Stimulated activated CD4-positive, alpha-beta T cell treated with anti-CD3 and anti-CD28 coated beads, TNF-alpha, amount 100 ng/mL, for 4 hours (primary cell): ENCODE measurements at places on chromosomes 5 and 9.

- no peak for DNase-seq
Observed at GRCh38 chr9:2215921-2216441, 200.8 kb downstream of the SMARCA2 start.

DNA sequence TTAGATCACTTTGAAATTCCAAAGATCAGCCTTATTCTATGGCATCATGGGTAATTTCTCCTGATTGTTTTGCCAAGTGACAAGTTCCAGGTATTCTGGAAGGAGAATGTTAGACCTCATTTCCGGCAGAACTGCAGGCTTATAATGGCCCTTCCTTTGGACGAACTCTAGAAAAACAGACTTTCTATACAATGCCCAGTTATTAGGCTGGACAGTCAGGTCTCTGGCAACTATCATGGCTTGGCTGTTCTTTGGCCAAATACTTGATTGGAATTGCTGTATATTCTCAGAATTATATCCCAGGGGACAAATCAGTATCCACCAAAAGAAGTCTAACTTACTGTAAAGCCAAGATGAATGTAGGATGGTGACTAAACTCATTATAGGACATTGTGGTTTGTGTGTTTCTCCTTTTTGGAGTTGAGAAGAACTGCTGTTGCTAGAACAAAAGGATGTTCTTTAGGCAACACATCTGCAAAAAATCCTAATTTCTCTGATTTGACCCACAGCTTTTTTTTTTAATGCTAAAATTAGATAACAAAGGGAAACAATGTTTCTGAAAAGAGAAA, 69.0 kb downstream of the ADAMTSL1 start:
- DNase-seq, result no peak

DNA sequence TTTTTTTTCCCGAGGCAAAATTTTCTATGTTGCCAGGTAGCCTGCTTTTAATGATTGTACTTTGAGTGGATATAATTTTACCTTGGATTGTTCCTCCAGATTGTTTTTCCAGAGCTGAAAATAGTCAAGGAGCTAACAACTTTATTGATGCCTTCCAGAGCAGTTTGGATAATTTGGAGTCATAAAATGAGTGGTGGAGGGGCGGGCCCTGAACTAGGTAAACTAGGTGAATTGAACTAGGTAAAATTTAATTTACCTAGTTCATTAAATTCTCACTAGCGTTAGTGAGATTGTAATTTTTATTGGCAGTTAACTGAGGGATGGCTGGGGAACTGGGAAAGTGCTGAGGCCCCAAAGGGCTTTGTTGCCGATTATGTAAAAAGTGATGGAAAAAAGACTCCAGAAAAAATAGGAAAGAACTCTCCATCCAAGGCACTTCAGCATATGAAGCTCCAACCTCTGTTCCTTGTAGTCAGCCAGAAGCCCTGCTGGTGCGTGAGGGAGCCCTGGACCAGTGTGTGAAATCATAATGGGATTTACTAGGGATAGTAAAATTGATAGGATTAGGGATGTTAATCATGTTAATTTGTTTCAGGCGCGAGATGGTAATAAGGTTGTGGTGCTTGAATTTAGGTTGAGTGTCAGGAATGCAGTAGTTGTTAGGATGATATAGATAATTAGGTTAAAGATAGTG, 1.7 kb downstream of the DNAJC25 start:
- no peak for DNase-seq

DNA sequence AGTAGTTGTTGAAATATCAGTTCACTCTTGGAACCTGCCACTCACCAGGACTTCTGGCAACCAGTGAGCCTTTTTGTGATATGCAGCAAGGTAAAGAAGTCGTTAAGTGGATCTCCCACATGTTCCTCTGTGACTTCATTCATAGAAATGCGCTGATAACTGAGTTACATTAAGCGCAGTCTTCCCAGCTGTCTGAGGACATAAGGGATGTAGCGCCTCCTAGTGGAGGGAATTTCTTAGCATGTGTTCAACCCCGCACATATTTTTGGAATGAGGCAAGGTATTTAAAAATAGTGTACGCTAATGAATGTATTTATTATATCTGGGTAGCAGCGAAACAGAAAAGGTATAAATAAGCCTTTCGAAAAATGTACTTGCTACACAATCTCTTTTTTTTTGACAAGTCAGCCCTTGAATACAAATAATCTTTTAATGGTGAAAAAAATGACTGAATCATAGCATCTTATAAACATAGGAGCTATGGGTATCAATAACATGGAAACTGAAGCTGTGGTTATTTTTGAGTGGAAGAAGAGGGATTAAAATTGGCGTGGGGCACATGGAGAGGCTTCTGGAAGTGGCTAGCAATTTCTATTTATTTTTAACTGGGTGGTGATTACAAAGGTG, 38.0 kb downstream of the PALM2AKAP2 start:
- DNase-seq, result no peak
